H1 (cell line): ENCODE measurements at places on chromosomes 11 and 22. TPM values are rescaled to one million over a fixed set of nuclear protein-coding genes. Genes with fewer than 3 reads are reported as not detected.
A peak's percentile ranks its signal among the peaks of the same experiment; 100 is the strongest.

GRCh38 chr11:68854273-68854958, 12.7 kb upstream of the CPT1A start:
- peaks cover 19% of the 10 kb centered on the region for H3K27me3 ChIP-seq
- DNase-seq: peak; percentile 60
- H3K4me3 ChIP-seq: peak overlapping the region; percentile 59
- no peak overlapping the region for H3K27ac ChIP-seq

DNA sequence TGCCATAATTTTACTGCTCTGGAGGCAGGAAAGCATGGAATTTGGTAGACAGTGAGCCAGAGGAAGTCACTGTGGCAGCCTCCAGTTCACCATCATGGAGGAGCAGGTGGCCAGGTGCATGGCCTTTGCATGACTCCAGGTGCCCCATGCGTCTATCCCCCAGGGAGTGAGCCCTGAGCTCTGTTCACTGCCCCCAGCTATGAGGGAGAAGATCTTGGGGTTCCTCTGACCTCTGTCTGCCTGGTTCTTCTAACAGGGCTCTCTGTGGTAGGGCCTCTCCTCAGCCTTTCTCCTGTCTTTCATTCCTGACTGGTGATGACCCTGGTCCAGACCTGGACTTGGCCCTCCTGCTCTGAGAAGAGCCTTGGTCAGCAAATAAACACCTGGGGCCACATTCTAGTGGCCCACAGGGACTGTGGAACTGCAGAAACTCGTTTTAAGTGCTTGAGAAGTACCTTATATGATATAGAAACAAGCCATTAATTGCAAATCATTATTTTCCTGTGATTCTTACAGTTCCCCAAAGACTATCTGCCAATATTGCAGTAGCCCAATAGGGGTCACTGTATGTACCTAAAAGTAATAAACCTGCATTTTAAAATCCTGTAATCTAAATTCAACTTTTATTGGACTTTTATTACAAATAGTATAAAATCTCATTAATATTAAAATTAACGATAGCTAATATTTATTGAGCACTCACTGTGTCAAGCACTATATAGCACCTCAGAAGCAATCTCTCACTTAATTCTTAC, 120.0 kb upstream of the SYT13 start:
- no peak overlapping the region for H3K27ac ChIP-seq
- DNase-seq: no peak
- peaks cover 20% of the 10 kb centered on the region for H3K4me1 ChIP-seq
- H3K27me3 ChIP-seq: no peaks in the 10 kb centered on the region
- H3K4me3 ChIP-seq: no peak overlapping the region

- H3K4me1 ChIP-seq: no peaks in the 10 kb centered on the region
- H3K27me3 ChIP-seq: no peaks in the 10 kb centered on the region
- no peak for DNase-seq
These were observed 68.8 kb upstream of the CLTCL1 start for GRCh38 chr22:19360300-19360792.

- no peak for DNase-seq
- H3K4me1 ChIP-seq: no peaks in the 10 kb centered on the region
- no peak overlapping the region for H3K27ac ChIP-seq
- no peaks in the 10 kb centered on the region for H3K27me3 ChIP-seq
These were observed 281.6 kb downstream of the TBC1D22A start for GRCh38 chr22:47043835-47044721.

GRCh38 chr11:84420271-84420670, 1134.1 kb upstream of the CCDC90B start:
- no peak overlapping the region for H3K27ac ChIP-seq
- no peaks in the 10 kb centered on the region for H3K36me3 ChIP-seq
- no peak overlapping the region for H3K4me3 ChIP-seq
- DNase-seq: no peak
- peaks cover 5% of the 10 kb centered on the region; the same call in 1 of the 2 replicates for H3K4me1 ChIP-seq

GRCh38 chr11:46369458-46370152, 11.9 kb upstream of the MDK start:
- peaks cover 10% of the 10 kb centered on the region for H3K36me3 ChIP-seq
- no peaks in the 10 kb centered on the region for H3K27me3 ChIP-seq
- 0 out of 2 replicates have a peak overlapping the region, but pooled peaks have one; percentile 1 for H3K27ac ChIP-seq
- H3K4me3 ChIP-seq: no peak overlapping the region

DNA sequence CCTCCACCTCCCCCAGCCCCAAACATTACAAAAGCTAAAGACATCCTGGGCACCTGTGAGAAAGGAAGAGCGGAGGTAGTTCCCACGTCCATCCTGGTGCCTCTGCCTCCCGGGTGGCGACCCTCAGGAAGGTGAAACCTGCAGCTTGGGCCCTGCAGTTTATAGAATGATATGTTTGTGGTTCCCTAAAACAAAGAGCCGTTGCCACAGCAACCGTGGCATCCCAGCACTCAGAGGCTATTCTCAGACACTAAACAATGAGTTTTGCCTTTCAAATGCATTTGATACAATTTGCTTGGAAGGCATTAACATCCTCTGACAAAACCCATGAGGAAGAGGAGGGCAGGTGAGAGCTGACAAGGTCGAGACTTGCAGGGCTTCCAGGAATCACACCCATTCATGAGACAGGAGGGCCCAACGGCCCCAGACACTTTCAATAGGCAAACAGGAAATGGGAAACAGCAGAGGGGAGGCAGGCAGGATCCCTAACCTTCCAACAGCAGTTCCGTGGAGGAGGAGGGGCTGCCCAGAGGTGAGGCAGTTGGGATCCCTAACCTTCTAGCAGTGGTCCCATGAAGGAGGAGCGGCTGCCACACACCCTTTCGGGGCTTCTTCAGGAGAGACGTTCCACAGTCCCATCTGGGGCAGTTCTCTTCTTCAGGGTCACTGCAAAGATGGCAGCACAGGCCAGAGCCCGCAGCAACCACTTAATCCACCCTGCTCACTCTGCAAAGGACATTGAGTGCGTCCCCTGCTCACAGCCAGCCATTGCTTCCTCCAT, 379.2 kb downstream of the SHANK2 start:
- H3K36me3 ChIP-seq: no peaks in the 10 kb centered on the region
- no peak overlapping the region for H3K4me3 ChIP-seq
- peaks cover 21% of the 10 kb centered on the region for H3K4me1 ChIP-seq
- no peaks in the 10 kb centered on the region for H3K27me3 ChIP-seq

The OR8B3 gene
- polyA plus RNA-seq: not detected in 2 replicates

The SYCE3 gene
- polyA plus RNA-seq: 1.9 and 2.9 TPM in 2 replicates

The RIBC2 gene
- polyA plus RNA-seq: 0.79 and 0.83 TPM in 2 replicates
